ENCODE measurements at places on chromosomes 2 and 18.

DNA sequence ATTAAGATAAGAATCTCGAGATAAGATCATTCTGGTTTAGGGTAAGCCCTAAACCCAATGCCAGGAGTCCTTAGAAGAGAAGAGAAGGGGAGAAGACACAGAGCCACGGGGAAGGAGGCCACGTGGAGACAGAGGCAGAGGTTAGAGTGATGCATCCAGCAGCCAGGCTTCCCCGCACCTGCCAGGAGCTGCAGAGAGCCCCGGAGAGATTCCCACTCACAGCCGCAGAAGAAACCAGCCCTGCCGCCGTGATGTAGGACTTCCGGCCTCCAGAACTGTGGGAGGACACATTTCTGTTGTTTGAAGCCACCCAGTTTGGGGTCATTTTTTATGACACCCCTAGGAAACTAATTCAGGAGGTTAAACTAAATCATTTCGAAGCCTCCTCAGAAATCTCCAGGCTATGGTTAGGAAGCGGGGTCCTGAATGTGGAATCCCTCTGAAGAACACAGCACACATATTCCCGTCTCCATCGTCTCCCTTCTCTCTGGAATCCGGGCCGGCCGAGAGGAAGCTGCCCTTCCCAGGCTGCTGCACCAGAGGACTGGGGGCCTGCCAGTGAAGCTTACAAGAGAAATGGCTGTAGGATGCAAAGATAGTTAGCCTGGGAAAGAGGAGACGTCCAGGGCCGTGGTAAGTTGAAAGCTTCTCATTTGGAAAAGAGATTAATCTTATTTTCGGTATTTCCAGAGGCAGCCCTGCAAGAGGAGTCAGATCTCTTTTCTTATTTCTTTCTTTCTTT lies 156.6 kb downstream of the TWIST2 start:
- no peak for DNase-seq

GRCh38 chr18:52995875-52996274 lies 655.9 kb downstream of the DCC start:
- DNase-seq, result no peak

GRCh38 chr2:237650455-237650850 lies 23.1 kb downstream of the LRRFIP1 start:
- no peak for DNase-seq

DNA sequence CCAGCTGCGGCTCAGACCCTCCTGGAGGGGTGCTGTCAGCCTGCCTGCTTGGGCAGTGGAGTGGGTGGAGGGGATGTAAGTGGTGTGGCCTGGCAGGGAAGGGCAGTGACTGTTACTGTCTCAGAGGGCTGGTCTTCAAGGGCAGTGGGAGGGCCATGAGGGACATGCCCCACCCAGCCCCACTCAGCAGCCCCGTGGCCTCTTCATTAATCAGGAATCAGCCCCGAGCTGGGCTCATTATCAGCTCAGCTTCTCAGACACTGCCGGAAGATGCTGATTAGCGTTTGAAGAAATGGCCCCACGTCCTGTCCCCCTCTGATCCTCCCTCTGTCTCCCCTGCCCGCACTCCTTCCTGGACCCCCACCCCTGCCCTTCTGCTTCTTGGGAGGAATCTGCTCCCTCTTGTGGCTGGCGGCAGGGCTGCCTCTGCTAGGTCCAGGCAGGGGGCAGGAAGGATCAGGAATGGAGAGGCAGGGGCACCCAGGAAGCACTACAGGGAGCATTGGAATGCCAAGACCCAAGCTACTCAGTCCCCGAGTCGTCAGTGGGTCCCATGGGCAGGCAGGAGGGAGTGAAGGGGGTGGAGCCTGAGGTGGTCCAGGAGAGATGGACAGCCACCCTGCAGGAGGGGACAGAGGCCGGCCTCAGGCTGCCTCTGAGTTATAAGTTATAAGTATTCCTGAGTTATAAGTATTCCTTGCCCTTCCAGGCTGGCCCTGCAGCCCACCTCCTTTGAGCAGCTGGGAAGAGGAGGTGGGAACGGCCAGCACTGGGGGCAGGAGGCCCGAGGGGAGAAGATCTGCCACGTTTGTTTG lies 7.0 kb downstream of the ASIC4 start:
- DNase-seq, result no peak

- DNase-seq, result no peak
Observed at GRCh38 chr2:175080479-175080878, 75.3 kb upstream of the CHN1 start.

DNA sequence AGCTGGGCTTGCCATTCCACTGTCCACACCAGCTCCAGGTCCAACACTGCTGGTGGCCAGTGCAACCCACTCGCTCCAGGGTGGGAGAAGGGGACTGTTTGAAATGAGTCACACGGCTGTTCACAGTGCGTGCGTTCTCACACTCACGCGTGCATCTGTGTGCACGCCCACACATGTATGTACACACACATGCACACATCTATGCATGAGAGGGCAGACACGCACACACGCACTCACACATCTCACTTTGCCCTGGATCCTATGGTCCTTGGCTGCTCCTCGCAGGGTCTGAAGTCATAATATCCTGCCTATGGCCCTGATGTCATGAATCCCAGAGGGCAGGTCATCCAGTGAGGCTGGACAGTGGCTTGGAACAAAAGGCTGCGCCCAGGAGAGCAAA lies 182.8 kb downstream of the EIPR1 start:
- DNase-seq, result no peak

DNA sequence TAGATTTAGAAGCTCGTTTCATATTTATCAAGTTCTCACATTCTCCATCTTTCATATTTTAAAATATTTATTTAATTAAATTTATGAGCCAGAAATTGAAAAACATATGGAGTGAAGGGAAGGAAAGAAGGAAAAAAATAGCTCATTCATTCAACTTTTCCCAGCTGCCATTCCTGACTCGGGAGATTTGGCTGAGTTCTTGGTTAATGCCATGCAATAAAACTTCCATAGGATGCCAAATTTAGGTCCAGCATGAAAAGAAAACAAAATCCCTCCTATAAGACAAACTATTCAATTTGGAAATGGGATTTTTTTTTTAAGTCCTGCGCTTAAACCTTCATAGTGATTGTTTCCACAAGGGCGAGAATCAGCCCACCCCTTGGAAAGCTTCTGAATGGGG lies 426.1 kb upstream of the TNP1 start:
- DNase-seq, result no peak

GRCh38 chr2:12262681-12263436 lies 453.9 kb upstream of the TRIB2 start:
- DNase-seq, result no peak

DNA sequence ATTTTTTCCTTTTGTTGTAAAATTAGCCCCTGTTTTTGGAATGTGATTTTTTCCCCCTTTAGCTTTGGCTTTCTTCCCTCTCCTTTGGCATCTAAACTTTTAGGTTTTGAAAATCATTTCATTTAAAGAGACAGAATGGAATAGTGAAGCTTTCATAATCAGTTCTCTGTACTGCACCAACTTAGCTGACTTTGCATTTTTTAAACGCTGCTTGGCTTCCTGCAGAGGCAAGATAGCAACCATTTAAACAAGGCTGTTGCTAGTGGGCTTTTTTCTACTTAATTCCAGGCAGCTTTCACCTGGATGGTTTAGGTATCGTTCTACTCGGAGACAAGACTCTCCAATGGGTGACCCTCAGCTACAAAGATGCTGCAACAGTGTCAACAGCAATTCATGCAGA lies 267.9 kb upstream of the PKDCC start:
- DNase-seq, result no peak

DNA sequence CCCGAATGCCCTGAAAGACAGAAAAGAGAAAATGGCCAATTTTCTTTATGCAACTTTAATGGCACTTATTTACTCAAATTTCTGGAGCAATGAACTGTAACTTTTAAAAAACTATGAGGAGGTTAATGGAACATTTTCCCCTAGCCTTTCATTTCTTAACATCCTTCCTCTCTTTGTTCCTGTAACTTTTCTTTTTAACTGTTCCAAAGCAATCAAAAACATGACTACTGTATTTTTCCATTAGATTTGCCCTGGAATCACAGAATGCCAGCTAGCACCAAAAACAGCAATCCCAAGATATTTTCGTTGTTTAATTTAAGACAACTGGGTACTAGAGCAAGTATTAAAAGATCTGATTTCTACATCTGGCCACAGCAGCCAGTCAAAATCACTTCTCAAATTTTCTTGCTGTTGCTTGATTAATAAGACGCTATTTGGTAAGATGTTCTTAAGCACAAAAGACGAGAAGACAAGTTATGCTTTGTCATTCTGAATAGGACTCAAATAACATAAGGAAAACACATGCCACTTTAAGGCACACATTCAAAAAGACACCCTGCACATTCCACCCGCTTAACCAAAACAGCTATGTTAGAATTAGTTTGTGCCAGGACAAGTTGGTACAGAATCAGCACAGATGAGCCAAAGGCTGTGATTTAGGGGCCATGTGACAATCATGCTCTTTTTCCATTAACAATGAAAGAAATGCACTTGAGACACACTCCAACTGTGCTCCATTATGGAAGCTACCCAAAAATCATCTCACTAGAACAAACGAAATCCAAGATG lies 3.6 kb downstream of the STARD7 start:
- no peak for DNase-seq

GRCh38 chr2:23427976-23428375 lies 43.0 kb downstream of the KLHL29 start:
- no peak for DNase-seq

GRCh38 chr18:32469190-32469651 lies 1.5 kb downstream of the GAREM1 start:
- no peak for DNase-seq

DNA sequence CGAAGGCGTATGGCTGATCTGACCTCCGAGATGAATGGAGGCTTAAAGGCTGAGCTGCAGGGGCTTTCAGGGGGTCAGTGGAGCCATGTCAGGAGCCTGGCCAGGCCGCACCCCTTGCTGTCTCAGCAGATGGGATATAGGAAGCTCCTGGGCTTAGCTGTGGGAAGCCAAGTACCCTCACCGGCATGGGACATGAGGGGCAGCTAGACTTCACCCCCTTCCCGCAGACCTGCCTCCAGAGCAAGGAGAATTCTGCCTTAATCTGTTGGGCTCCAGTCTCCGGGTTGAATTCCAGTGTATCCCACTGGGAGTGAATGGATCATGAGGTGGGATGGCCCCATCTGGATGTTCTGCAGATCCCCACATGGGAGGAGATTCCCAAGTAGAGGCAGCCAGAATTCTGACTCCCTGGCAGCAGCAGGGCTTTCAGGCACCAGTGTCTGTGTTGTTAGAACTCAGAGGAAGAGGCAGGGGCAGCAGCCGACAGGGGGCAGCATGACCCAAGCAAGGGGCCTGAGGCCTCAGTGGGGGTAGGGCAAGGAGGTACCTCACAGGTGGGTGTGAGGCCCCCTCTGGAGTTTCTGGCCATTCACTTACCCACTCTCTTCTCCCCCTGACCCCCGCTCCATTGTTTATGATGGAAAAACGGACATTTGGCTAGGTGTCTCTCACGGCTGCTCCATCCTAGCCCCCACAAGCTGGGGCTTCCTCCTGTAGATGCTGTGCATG lies 19.1 kb downstream of the CAPG start:
- DNase-seq, result no peak

DNA sequence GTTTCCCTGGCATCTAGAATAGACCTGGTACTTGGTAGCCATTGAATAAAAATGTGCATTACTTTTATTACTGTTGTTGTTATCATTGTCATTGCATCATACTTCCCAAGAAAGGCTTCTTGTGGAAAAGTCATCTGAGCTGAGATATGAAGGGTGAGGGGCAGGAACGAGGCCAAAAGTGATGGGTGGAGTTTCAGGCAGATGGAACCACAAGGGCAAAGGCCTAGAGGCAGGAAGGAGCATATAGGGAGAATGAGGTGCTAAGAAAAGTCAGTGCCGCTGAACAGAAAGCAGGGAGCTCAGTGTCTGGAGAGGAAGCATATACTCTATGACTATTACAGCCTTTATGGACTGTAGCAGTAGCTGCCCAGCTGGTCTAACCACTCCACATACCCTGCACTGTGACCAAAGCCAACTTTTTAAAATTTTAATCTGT lies 219.3 kb downstream of the SPP2 start:
- DNase-seq, result no peak

- no peak for DNase-seq
Observed at GRCh38 chr2:132668189-132668823, 1.7 kb downstream of the LYPD1 start.

DNA sequence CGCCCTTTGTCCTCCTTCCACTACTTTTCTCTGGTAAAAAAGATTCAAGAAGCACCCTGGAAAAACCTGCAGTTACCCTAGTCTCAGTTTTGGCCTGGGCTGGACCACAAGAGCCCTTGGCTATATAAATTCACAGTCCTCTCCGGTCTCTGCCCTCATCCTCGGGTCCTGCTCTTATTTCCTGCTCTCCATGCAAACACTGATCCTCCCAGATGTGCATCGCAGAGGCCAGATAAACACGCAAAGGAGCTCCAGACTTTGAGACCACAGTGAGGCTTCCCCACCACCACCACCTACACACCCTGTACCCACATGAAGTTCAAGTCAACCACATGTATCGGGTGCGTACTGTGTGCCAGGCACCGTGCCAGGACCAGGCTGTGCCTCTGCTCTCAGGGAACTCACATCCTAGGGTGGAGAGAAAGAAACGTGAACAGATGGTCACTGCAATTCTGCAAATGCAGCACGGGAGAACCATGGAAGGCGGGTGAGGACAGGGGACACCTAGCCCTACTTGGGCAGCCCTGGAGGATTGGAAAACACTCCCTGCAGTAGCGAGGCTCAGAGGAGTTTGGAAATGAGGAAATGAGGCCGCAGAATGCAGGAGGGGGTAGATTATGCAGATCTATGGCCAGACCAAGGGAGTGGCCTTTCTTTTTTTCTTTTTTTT lies 7.4 kb downstream of the CTDSP1 start:
- DNase-seq, result no peak

DNA sequence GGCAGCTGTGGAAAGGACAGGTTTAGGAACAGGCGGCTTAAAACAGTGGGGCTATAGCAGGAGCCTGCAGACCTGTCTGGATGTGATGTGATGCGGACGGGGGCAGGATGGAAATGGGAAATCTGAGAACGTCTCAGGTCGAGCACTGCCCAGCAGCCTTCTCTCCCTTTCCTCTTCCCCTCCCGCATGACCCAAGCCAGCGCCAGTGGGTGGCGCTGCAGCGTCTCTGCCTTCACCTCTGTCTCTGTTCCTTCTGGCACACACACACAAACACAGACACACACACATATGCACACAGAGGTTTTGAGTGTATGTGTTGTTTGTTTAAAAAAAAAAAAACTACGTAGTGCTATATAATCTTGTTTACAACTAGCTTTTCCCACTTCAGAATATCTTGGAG lies 82.0 kb upstream of the SLC66A3 start:
- DNase-seq, result peak; percentile 4

DNA sequence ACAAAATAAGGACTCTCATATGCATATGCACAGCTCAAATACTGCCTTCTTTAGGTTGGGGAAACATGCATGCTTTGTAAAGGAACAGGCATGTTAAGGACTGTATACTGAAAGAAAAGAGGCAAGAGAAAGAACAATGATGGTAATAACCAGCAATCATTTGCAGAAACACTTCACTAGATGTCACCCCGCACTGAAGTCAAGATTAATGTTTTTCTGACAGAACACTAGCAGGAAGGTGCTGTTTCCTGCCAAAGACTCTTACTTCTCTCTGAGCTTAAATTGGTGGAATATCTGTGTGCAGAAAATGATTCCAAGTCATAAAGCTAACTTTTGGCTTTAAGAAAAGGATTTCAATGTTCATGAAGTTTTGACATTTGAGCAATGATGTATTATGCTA lies 19.3 kb upstream of the CSRNP3 start:
- DNase-seq, result no peak

GRCh38 chr18:33575451-33575850 lies 2.6 kb upstream of the ASXL3 start:
- no peak for DNase-seq
